ENCODE measurements at places on chromosomes 1 and 21.

- DNase-seq, result no peak
Observed at GRCh38 chr1:152029144-152029928, 7.5 kb downstream of the S100A11 start.

DNA sequence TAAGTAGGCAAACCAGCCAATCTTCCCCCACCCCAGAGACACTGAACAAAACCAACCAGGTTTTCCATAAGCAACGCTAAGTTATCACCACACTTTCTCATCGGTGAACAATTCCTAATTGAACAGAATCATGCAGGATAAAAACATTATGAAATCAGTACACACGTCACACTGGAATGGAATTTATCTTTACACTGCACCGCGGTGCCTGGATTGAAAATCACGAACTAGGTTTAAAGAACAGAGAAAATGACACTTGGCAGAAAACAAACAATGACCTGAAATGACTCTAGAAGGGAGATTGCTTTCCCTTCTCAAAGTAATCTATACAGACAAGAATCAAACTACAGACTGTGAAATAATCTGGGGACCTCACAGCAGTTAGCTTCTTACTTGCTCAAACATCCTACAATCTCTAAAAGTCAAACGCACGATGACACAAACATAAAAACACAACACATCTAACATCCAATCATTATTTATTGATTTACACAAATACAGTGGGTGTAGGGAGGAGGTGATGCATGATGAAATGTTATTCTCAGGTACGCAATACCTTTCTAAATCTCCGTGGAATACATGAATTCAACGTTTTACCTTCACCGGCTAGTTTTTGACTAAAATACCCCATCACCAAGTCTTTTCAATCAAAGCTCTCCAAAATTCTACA lies 1.9 kb downstream of the EIF4G3 start:
- DNase-seq, result no peak

- DNase-seq, result peak; percentile 20
Observed at GRCh38 chr1:225811622-225812487, 1.9 kb downstream of the EPHX1 start.

GRCh38 chr1:56972976-56973375 lies 7.2 kb upstream of the C8B start:
- DNase-seq, result no peak

DNA sequence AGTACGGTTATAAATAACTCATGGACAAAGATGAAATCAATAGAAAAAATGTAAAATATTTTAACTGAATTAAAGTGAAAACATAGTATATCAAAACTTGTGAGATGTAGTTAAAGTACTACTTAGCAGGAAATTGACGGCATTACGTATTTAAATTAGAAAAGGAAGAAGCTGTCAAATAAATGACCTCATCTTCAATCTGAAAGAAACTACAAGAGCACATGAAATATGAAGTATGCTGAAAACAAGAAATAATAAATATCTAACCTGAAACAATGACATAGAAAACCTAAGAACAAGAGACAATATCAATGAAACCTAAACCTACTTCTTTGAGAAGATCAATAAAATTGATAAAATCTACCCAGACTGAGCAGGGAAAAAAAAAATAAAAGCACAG lies 122.2 kb upstream of the PDE4B start:
- DNase-seq, result no peak

DNA sequence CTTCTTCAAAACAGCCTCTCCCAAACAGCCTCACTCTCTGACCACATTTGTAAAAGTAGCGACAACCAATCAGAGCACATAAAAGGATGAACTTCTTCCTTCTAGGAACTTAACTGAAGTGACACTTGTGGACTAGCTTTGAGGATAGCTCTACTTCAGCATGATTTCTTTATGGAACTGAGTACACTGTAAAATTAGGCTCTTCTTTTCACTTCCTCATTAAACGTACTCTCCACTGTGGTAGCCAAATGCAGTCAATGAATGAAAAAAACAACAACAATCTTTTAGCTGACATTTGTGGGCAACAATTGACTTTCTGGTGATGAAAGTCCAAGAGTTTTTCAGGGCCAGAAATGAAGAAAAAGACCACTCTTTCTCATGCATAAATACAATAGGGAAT lies 9.6 kb downstream of the LRRC53 start:
- no peak for DNase-seq

GRCh38 chr21:46111857-46112724 lies 14.2 kb downstream of the COL6A2 start:
- no peak for DNase-seq

DNA sequence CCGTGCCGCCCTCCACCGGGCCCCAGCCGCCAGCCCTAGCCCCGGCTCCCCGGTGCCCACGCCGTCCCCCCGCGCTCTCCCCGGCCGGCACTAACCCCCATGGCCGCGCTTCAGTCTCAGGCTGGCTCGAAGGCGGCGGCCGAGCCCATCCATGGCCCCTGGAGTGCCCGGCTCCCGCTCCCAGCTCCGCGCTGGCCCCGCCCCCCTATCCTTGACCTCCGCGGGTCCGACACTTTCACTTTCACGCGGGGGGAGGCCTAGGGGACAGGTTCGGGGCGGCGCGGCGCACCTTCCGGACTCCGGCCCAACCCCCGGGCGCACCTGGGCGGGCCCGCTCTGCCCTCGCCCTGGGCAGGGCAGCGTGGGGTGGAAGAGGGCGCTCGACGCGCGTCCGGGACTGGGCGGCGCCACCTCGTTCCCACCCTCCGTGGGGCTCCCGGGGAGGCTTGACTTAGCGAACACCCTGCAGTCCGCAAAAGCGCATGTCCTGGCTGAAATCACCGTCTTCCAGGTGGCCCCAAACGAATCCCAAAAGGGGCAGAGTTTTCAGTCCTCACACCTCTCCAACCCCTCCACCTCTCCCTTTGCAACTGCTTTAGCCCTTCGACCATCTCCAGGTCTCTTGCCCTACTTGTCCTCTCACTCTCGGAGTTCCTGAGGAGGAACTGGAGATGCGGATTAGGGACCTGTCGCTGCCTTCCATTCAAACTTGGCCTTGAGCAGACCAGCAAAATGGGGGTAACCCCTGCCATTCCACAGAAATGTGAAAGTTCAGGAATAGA lies 3.9 kb upstream of the DENND2D start:
- peak; percentile 40 for DNase-seq

DNA sequence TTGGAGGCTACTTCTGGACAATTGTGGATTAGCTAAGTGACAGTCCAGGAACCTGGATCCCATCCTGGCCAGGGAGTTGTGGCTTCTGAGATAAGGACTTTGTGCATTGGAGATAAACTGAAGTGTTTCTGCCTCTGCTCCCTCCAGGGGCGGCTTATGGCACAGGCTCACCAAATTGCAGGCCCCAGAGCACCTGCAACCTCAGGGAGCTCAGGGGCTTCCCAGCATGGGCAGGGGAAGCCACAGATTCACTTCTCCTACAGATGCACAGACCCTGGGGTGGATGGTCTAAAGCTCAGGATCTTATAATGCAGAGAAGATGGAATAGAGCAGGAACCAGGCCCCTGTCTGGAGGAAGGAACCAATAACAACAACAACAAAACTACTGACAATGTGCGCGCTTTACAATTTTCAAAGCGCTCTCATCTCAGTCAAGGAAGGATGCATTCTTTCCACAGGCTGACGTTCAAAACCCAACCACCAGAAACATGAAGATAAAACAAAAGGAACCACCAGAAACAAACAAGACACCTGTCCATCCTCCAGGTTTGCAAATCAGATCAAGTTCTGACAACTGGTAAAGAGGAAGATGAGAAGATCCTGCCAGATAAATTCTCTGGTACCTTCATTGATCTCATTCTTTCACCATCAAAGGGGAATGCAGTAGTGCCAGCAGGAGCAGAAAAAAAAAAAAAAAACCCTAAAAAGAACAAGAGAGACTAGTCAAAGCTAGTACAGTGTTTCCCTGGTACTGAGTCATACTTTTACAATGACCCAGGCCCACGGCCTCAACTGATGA lies 121.0 kb upstream of the IRF2BP2 start:
- peak; percentile 81 for DNase-seq

- DNase-seq, result no peak
Observed at GRCh38 chr1:183674339-183674738, 21.2 kb upstream of the APOBEC4 start.

GRCh38 chr21:45138199-45139002 lies 64.0 kb downstream of the ADARB1 start:
- DNase-seq, result peak; percentile 78

DNA sequence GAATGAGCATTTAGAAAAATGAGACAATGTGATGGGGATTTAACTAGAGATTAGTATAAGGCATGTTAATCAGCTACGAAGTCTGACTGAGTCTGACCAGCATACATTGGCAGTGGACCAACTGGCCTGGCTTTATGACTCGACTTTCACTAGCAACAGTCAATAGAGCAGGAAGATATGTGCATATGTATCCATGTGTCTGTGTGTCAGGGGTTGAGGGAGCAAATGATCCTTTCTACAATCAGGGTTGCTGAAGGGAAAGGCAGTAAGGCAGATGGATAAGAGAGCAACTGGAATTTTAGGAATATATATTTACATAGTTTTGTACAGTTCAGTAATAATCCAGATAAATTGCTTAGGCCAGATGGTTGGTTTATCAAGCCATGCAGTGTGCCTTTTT lies 645.6 kb downstream of the PLA2G4A start:
- DNase-seq, result no peak

DNA sequence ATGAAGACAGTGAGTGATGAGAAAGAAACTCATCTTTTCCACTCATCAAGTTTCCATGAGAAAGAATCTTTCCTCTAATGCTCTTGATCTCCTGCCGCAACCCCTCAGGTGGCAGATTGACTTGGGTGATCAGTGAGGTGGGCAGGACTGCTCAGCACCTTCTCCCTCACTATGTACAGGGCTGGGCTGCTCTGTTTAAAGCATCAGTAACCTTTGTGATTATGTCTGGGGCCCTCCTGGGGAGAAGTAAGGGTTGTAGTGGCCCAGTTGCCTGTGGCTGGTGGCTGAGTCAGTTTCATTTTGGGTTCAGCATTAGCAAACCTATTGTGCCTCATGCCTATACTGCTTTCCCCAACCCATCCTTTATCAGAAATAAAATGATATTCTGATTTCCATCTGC lies 366.0 kb downstream of the TTLL7 start:
- DNase-seq, result no peak

DNA sequence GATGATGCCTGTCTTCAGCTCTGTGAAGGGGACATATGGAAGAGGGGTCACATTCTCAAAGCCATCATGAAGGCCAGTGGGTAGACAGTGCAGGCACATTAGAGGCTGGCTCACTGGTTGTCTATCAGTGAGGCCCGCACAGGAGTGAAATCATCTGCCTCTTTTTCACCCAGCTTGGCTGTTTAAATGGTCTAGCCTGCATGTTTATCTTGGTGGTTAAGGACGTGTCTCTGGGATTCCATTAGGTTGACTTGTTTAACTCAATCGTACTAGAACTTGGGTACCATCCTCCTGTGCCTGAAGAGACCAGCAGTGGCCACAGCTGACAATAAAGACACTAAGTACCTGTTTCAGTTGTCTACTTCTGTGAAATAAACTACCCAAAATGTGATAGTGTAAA lies 219.3 kb downstream of the PLPP3 start:
- no peak for DNase-seq

DNA sequence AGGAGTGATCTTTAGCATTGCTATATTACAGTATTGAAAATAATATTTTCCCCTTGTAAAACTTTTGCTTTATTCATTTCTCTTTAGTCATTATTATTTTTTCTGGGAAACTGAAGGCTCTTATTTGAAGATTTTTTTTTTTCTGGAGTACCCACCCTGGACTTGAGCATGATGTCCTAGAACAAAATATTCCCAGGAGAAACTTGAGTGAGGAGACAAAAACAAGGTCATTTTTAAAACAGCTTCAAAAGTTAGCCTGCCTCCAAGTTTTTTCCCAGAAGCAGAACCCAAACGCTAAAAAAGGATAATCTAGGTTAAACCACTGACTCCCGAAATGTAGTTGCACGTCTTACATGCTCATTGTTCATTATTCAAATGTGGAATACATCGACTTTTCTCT lies 160.2 kb upstream of the KCTD3 start:
- DNase-seq, result no peak

- no peak for DNase-seq
Observed at GRCh38 chr1:154837672-154838171, 32.4 kb downstream of the KCNN3 start.

DNA sequence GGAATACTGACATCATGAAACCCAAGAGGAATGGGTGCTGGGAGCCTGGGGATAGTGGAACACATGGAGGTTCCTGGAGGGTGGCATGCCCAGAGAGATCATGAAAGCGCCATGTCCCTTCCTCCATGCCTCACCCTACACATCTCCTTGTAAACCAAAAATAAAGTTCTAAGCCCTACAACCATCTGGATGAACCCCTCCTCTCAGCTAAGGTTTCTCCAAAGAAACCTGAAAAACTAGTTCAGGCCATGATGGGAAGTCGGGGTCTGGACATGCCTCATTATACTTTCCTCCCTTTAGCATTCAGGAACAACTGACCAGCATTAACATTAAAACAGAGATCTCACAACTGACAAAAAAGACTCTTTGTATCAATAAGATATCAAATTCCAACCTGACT lies 68.5 kb downstream of the ACBD6 start:
- no peak for DNase-seq

- DNase-seq, result no peak
Observed at GRCh38 chr1:228998179-228998578, 262.9 kb downstream of the RHOU start.

DNA sequence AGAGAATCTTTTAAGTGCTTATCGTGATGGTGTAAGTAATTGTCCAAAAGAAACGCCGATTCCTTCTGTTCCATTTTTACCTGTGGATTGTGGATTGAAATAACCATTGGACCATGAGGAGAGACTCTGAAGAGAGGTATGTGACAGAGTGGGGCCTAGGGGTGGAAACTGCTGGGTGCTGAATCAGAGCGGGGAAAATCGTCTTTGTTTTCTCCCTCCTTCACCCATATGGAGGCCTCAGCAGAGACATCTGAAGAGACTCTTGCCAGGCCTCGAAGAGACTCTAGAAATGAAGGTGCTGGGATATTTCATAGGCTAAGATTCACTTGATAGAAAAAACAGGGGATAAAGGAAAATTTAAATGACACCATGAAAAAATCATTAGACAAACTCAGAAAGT lies 1327.0 kb downstream of the BRINP3 start:
- no peak for DNase-seq

DNA sequence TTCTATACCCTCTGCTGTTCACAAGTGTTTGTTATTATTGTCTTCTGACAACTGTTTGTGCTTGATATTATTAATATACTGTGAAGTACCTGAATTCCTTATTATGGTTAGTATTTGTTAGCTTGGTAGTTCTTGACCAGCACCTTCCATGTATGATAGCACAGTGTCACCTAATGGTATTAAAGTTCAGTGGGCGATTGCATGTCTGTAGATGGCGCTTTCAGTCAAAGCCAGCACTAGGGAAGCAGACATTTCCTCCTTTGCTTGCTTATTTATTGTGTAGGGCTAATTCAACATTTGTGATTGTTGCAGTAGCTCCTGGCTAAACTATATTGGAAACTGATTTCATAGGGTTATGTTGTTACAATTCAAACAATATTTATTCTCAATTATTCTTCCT lies 218.0 kb downstream of the ZP4 start:
- DNase-seq, result no peak
